BJ (cell line): ENCODE measurements at places on chromosomes 3 and 15. TPM values are rescaled to one million over a fixed set of nuclear protein-coding genes. Genes with fewer than 3 reads are reported as not detected.

GRCh38 chr3:196141866-196142201 lies 59.9 kb upstream of the TFRC start:
- DNase-seq = no peak

DNA sequence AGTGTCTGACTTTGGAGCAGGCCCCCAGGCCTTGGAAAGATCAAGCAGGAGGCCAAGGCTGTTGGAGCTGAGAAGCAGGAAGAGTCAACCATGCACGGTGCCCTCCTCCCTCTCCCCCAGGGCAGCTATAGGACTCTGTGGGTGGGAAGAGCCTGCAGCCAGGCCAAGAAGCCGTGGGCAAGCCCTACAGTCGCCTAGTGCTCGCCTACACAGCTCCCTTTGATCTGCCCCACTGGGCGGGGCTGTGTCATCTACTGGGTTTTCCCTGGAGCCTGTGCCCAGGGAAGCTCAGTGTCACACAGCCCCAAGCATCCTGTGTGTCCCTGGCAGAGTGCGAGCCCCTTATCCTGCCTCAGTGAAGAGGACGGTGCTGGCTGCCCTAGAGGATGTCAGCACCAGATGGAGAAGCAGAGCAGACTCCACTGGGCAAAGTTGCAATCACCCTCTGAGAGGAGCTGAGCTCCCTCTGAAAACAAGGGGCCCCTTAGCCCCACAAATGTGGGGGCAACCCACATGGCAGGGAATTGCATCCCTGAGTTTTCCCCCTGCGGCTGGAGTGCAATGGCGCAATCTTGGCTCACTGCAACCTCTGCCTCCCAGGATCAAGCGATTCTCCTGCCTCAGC lies 72.2 kb downstream of the KLF13 start:
- DNase-seq = no peak

DNA sequence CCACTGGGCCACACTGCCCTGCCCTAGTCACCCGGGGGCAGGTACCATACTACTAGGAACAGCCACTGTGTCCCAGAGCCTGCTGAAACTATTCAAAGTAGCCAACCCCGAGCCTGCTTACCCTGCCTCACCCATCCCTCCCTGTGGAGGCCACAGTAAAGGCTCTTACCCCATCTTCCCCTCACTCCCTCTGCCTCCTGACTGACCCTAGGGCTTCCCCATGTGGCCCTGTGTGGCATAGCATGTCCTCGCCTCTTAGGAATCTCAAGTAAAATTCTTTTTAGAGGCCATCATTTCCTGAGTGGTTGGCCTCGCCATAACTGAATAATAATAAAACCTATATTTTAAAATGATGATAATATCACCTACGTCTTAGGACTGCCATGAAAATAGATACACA lies 112.2 kb upstream of the SLC6A11 start:
- no peak for DNase-seq

The EPHA3 gene
- 0.12 and 0.18 TPM in 2 replicates for polyA plus RNA-seq

The SGO1 gene
- 1.6 and 3.1 TPM in 2 replicates for polyA plus RNA-seq
